Naive B cell (primary cell): ENCODE measurements at places on chromosomes 5 and 9. TPM values are rescaled to one million over a fixed set of nuclear protein-coding genes. Genes with fewer than 3 reads are reported as not detected.

FGF10 gene
- not detected for polyA plus RNA-seq

DMRT3 gene
- not detected for polyA plus RNA-seq

RUSC2 gene
- not detected for polyA plus RNA-seq

RPL37 gene
- 981 TPM for polyA plus RNA-seq

LCN12 gene
- not detected for polyA plus RNA-seq

CETN3 gene
- 23.7 TPM for polyA plus RNA-seq

GRCh38 chr5:10109299-10109698 lies 140.4 kb downstream of the ATPSCKMT start:
- no peaks in the 10 kb centered on the region for H3K4me1 ChIP-seq
- peaks cover 1% of the 10 kb centered on the region for H3K27me3 ChIP-seq
- no peak overlapping the region for H3K27ac ChIP-seq

- H3K4me3 ChIP-seq: no peak overlapping the region
- DNase-seq: no peak
- H3K27me3 ChIP-seq: peaks cover 8% of the 10 kb centered on the region
- H3K27ac ChIP-seq: no peak overlapping the region
- H3K4me1 ChIP-seq: no peaks in the 10 kb centered on the region
Observed at GRCh38 chr9:87223392-87224246, 274.0 kb upstream of the DAPK1 start.

DNA sequence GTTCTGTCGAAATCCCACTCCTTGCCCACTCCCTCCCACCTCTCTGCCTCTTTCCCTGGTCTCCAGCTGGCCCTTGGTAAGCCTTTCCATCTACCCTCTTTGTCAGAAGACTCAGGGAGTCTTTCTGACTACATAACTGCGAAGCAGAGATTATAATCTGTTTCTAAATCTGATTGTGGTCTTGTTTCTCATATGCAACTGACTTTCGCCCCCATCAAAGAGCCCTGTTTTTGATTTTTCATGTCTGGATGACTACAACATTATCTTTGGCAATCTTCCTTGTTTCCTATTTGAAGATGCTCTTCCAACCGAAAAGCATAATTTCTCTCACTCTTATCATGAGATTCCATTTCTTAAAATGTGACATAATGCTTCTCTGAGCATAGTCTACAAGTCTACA lies 218.2 kb upstream of the ADAMTSL1 start:
- H3K27ac ChIP-seq: no peak overlapping the region
- H3K4me1 ChIP-seq: no peaks in the 10 kb centered on the region
- H3K36me3 ChIP-seq: no peaks in the 10 kb centered on the region
- DNase-seq: no peak
- peaks cover 21% of the 10 kb centered on the region for H3K27me3 ChIP-seq
- no peak overlapping the region for H3K4me3 ChIP-seq

DNA sequence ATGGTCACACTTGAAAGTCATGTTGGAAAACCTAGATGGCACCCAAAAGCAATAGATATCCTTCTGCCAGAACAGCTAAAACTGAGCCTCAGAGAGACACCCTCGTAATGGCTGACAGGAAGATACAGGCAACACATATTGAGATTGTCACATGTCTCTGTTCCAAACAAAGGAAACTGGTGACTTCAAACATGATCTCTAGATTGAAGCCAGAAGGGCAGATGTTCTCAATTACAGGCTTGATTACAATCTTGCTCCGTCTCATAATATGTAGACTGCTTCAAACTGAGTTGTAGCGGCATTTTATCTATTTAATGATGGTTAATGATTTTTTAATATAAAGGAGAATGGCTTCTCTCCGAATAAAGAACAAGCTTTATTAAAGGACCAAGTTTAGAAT lies 774.3 kb downstream of the KCTD16 start:
- no peak overlapping the region for H3K4me3 ChIP-seq
- DNase-seq: no peak
- no peak overlapping the region for H3K27ac ChIP-seq
- no peaks in the 10 kb centered on the region for H3K36me3 ChIP-seq

- no peak for DNase-seq
- peaks cover 33% of the 10 kb centered on the region for H3K27me3 ChIP-seq
- no peak overlapping the region for H3K4me3 ChIP-seq
- H3K4me1 ChIP-seq: no peaks in the 10 kb centered on the region
Observed at GRCh38 chr9:135291165-135291564, 188.4 kb upstream of the PPP1R26 start.

DNA sequence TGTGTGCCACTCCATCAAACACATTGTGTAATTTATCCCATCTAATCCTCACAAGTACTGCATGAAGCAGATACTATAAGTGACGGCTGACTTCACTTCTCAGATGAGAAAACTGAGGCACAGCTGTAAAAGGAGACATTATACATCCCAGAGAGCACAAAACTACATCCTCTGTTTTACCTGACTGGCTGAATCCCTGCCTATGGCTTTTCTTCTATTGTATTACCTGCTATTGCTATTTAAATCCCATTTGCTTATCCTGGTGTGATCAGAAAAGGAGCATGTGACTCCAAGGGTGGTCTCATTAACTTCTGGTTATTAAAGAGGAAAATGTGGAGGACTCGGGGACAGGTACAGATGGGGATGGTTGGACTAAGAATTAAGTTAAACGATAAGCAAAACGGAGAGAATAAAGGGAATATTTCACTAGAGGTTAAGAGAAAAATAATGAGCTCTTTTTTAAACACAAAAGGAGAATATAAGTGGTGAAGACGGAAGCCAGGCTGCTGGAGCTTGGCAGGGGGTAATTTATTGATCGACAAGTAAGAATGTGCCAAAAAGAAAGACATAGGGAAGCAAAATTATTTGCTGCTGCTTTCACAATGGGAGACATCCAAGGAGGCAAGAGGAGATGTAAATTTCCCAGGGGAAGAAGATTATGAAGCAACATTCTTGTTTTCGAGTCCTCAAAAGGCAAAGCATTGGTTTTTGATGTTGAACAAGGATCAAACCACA lies 155.7 kb upstream of the GPR151 start:
- no peak for DNase-seq
- H3K27ac ChIP-seq: no peak overlapping the region
- H3K36me3 ChIP-seq: no peaks in the 10 kb centered on the region
- H3K27me3 ChIP-seq: peaks cover 4% of the 10 kb centered on the region
- no peak overlapping the region for H3K4me3 ChIP-seq

GRCh38 chr5:34436761-34437501 lies 219.2 kb upstream of the RAI14 start:
- no peaks in the 10 kb centered on the region for H3K4me1 ChIP-seq
- H3K4me3 ChIP-seq: no peak overlapping the region

DNA sequence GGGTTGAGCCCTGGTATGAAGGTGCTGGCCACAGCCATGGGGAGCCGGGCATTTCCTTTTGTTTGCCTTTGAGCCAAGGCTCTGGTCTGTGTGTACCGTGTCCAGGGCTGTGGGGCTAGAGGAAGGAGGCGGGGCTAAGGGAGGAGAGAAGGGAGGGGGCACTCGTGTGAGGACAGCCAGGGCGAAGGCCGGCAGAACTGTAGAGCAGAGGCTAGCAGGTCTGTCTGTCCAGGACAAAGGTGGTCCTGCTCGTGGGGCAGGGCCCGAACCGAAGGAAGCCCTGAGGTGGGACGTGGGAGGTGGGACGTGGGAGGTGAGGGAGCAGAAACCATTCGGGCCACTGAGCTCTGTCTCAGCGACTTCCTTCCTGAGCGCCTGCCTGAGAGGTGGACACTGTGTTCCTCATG lies 41.3 kb upstream of the TESK1 start:
- H3K36me3 ChIP-seq: peaks cover 9% of the 10 kb centered on the region
- no peak overlapping the region for H3K4me3 ChIP-seq
- H3K27ac ChIP-seq: no peak overlapping the region
- H3K27me3 ChIP-seq: no peaks in the 10 kb centered on the region
- peaks cover 12% of the 10 kb centered on the region for H3K4me1 ChIP-seq
- no peak for DNase-seq

DNA sequence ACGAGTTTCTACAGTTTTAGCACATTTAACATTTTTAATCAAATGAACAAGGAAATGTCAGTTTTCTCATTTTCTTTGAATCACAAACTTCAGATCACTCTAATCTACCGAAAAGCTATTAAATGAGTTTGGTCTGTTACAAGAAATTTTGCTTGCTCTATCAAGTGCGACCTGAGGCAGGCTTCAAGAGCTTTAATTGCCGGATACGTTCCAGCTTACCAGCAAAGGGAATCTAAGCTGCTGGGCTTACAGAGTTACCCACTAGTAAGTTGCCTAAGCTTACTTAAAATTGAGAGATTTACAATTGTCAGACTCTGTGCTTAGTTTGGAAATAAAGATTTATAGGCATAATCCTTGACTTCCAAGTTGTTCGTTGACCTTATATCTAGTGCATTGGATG lies 10.6 kb downstream of the SCGB3A1 start:
- no peaks in the 10 kb centered on the region for H3K27me3 ChIP-seq
- H3K4me1 ChIP-seq: no peaks in the 10 kb centered on the region
- H3K36me3 ChIP-seq: no peaks in the 10 kb centered on the region

GRCh38 chr5:139379626-139380449 lies 3.3 kb downstream of the SLC23A1 start:
- peaks cover 25% of the 10 kb centered on the region for H3K4me1 ChIP-seq
- no peak overlapping the region for H3K4me3 ChIP-seq
- no peak for DNase-seq
- H3K27me3 ChIP-seq: no peaks in the 10 kb centered on the region
- H3K27ac ChIP-seq: peak overlapping the region; percentile 72

DNA sequence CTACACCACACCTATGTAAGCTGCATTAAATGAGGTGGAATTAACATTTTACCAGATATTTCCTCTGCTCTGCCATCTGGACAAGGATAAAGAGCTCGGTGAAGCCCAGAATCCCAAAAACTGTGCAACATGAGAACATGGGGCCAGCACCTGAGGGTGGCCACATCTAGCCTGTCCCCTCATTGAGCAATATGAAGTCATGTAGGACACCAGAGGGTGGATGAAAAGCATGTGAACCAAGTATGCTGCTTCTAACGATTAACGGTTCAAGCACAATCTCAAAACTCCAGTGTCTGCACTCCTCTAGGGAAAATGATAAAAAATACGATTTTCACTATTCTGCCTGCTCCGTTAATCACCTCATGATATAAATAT lies 545.8 kb downstream of the EBF1 start:
- H3K27ac ChIP-seq: no peak overlapping the region
- no peaks in the 10 kb centered on the region for H3K36me3 ChIP-seq
- peaks cover 18% of the 10 kb centered on the region for H3K4me1 ChIP-seq
- H3K27me3 ChIP-seq: no peaks in the 10 kb centered on the region
- no peak overlapping the region for H3K4me3 ChIP-seq
- no peak for DNase-seq

GRCh38 chr5:32138839-32139493 lies 35.2 kb downstream of the GOLPH3 start:
- no peaks in the 10 kb centered on the region for H3K27me3 ChIP-seq
- H3K4me1 ChIP-seq: peaks cover 4% of the 10 kb centered on the region
- H3K27ac ChIP-seq: no peak overlapping the region

DNA sequence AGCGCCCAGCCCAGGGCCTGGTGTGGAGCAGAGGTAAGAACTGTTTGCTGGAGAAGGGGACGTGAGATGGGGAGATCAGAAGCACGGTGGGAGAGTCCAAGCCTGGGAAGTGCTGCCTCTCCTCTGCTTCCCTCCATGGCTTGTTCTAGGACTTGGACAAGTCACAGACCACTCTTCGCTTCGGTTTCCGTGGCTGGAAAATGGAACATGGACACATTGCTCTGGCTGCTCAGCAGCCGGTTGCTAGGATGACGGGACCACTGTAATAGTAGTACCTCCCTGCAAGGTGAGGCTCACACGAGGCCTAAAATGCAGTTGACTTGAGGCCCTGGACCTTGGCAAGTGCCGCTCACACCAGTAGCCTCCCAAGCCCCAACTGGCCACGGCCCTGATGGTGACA lies 175.8 kb upstream of the FSTL4 start:
- no peak overlapping the region for H3K4me3 ChIP-seq
- DNase-seq: no peak

DNA sequence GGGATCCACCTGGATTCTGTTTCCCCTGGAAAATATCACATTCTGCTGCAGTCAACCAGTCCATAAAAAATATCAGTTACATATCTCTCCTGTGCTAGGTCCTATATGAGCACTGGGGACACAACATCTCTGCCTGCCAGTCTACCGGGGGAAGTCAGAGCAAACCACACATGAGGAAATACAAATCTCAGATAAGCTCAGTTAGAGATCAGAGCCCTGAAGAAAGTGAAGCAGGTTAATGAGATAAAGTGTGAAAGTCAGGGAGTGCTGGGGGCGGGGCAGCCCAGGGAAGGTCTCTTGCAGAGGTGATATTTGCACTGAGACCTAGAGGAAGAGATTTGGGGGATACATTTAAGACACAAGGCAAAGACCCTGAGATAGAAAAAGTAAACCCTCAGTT lies 67.8 kb upstream of the SLC1A1 start:
- DNase-seq: no peak
- H3K4me1 ChIP-seq: no peaks in the 10 kb centered on the region
- no peak overlapping the region for H3K4me3 ChIP-seq

GRCh38 chr5:171569065-171569712 lies 149.7 kb downstream of the FGF18 start:
- no peak for DNase-seq
- H3K27me3 ChIP-seq: peaks cover 5% of the 10 kb centered on the region
- H3K36me3 ChIP-seq: peaks cover 19% of the 10 kb centered on the region
- no peak overlapping the region for H3K4me3 ChIP-seq
- no peaks in the 10 kb centered on the region for H3K4me1 ChIP-seq

DNA sequence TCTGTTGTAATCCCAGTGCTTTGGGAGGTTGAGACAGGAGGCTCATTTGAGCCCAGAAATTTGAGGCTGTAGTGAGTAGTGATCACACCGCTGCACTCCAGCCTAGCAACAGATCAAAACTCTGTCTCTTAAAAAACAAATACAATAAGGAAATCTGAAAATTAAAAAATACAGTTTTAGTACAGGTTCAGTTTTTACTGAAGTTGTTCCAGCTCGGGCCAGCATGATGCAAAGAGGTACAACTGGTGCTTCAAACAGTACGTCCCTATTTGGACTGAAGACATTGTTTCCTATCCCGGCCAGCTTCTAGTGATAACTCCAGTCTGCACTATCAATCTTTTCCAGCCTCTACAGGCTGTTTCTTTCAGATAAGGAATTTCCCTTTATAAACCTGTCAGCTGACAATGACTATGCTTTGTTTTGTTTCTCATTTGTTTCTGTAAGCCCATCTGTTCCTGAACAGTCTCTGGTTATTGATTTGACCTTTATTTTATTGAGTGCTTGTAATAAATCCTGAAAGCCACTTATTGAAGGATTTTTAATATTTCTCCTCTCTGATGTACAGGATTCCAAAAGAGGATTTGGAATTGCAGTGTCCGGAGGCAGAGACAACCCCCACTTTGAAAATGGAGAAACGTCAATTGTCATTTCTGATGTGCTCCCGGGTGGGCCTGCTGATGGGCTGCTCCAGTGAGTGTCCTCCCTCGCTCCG lies 41.9 kb downstream of the TJP2 start:
- no peaks in the 10 kb centered on the region for H3K36me3 ChIP-seq
- no peak overlapping the region for H3K27ac ChIP-seq
- no peaks in the 10 kb centered on the region for H3K27me3 ChIP-seq
- H3K4me1 ChIP-seq: no peaks in the 10 kb centered on the region
- DNase-seq: no peak
- no peak overlapping the region for H3K4me3 ChIP-seq

DNA sequence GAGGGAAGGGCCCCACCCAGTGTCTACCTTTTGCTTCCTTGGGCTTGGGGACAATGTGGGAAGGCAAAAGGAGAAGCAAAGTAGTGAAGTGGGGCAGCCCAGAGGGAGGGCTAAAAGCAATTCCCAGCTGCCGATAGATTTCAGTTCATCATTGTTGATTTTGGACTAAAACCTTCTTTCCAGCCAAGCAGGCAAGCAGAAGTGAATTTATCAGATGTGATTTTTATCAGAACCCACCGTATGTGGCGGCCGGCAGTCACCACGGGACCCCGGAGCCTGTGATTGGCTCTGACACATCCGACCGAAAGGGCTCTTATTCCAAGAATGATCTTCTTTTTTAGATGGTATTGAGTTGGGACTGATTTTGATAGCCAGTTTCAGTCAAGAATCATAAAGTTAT lies 559.9 kb downstream of the PSAT1 start:
- H3K36me3 ChIP-seq: no peaks in the 10 kb centered on the region
- no peak overlapping the region for H3K4me3 ChIP-seq
- H3K4me1 ChIP-seq: peaks cover 4% of the 10 kb centered on the region
- no peak for DNase-seq
